ENCODE measurements at places on chromosomes 13 and 19. TPM values are rescaled to one million over a fixed set of nuclear protein-coding genes. Genes with fewer than 3 reads are reported as not detected.

Gene ADPRHL1
- 0.96 TPM for total RNA-seq

Gene PAK4
- 14.6 TPM for total RNA-seq

Gene CFAP97D2
- total RNA-seq: not detected

Gene FPR1
- not detected for total RNA-seq

Gene ZIC2
- total RNA-seq: 0.26 TPM

- no peak overlapping the region for H3K27ac ChIP-seq
- no peak overlapping the region for H3K4me3 ChIP-seq
- H3K4me1 ChIP-seq: peaks cover 2% of the 10 kb centered on the region
- no peaks in the 10 kb centered on the region for H3K36me3 ChIP-seq
Measured at GRCh38 chr13:59358014-59358413, 805.7 kb downstream of the DIAPH3 start.

- H3K36me3 ChIP-seq: peaks cover 16% of the 10 kb centered on the region
- H3K27me3 ChIP-seq: no peaks in the 10 kb centered on the region
- peak overlapping the region; percentile 99 for H3K27ac ChIP-seq
- H3K4me1 ChIP-seq: peaks cover 28% of the 10 kb centered on the region
- peak; percentile 41 for DNase-seq
Measured at GRCh38 chr13:38348861-38349389, 726 bp upstream of the UFM1 start.

- no peaks in the 10 kb centered on the region for H3K27me3 ChIP-seq
- peak overlapping the region; percentile 86 for H3K27ac ChIP-seq
- H3K4me3 ChIP-seq: peak overlapping the region; percentile 36
- peaks cover 85% of the 10 kb centered on the region for H3K4me1 ChIP-seq
Measured at GRCh38 chr13:27130223-27130978, 41.2 kb downstream of the USP12 start.

DNA sequence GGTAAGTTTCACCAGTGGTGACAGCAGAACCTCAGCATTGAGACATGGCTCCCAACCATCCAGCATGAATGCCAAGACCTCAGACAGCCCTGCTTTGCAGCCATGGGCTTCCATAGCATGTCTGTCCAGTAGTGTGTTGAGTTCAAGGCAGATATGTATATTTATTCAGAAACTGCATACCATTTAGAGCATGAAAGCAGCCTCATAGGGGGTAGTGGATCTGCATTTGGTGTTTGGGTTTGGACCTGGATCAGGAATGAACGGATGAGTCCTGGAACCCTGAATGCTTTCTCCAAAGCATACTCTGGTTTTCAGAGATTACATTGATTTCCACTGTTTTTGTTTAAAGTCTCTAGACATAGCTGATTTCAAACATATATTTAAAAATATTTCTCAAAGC lies 114.3 kb downstream of the ESD start:
- H3K36me3 ChIP-seq: peaks cover 14% of the 10 kb centered on the region
- no peaks in the 10 kb centered on the region for H3K27me3 ChIP-seq
- no peak overlapping the region for H3K4me3 ChIP-seq

DNA sequence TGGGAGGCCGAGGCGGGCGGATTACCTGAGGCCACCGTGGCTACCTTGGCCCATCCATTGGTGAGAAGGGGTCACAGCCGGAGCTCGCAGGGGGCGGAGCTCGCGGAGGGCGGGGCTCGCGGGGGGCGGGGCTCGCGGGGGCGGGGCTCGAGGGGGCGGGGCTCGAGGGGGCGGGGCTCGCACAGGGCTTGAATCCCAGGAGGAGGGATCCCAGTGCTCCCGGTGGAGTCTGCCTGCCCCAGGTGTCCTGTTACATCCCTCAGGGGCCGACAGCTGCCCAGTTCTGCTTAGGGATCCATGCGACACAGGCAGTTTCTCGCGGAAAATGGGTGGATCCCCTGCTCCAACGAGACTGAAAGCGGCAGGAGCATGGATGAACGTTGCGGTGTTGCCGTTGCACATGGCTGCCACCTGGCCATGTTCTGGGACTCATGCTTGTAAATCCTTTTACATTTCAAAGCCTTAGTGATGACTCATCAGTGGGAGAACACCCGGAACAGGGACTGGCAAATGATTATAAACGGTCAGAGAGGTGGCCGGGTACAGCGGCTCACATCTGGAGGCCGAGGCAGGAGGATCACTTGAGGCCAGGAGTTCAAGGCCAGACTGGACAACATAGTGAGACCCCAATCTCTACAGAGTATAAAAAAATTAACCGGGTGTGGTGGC lies 25.1 kb downstream of the TMPRSS9 start:
- H3K36me3 ChIP-seq: peaks cover 1% of the 10 kb centered on the region
- peaks cover 4% of the 10 kb centered on the region for H3K27me3 ChIP-seq
- no peaks in the 10 kb centered on the region for H3K4me1 ChIP-seq
- H3K27ac ChIP-seq: no peak overlapping the region
- no peak for DNase-seq
- H3K4me3 ChIP-seq: no peak overlapping the region

DNA sequence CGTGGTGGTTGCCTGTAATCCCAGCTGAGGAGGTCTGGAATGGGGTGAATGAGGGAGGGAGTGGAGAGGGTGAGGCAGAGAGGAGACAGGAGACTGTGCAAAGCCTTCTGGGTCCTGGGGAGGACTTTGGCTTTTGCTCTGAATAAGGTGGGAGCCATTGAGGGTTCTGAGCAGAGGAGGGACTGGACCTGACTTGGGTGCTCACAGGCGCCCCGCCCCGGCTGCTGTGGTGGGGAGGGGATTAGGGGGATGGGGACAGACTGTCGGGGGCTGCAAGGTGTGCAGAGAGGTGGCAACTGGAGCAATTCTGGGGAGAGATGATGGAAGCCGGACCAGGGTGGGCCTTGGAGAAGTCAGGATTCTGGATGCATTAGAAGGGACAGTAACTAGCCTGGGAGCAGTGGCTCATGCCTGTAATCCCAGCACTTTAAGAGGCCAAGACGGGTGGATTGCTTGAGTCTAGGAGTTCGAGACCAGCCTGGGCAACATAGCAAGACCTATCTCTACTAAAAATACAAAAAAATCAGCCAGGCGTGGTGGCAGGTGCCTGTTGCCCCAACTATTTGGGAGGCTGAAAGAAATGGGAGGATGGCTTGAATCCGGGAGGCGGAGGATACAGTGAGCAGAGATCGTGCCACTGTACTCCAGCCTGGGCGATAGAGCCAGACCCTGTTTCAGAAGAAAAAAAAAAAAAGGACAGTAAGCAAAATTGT lies 16.1 kb upstream of the NANOS3 start:
- H3K27me3 ChIP-seq: peaks cover 13% of the 10 kb centered on the region
- peak overlapping the region; percentile 91 for H3K4me3 ChIP-seq
- no peak for DNase-seq

- no peaks in the 10 kb centered on the region for H3K36me3 ChIP-seq
- H3K27me3 ChIP-seq: no peaks in the 10 kb centered on the region
- H3K4me1 ChIP-seq: no peaks in the 10 kb centered on the region
- H3K27ac ChIP-seq: no peak overlapping the region
- no peak overlapping the region for H3K4me3 ChIP-seq
- DNase-seq: no peak
Measured at GRCh38 chr13:37187621-37188020, 82.2 kb upstream of the CSNK1A1L start.

GRCh38 chr13:35512271-35512920 lies 35.9 kb upstream of the MAB21L1 start:
- no peaks in the 10 kb centered on the region for H3K36me3 ChIP-seq
- no peak overlapping the region for H3K4me3 ChIP-seq
- no peaks in the 10 kb centered on the region for H3K4me1 ChIP-seq
- DNase-seq: no peak
- H3K27ac ChIP-seq: no peak overlapping the region
- H3K27me3 ChIP-seq: no peaks in the 10 kb centered on the region

- no peaks in the 10 kb centered on the region for H3K27me3 ChIP-seq
- H3K27ac ChIP-seq: no peak overlapping the region
- no peaks in the 10 kb centered on the region for H3K4me1 ChIP-seq
- no peak for DNase-seq
- no peaks in the 10 kb centered on the region for H3K36me3 ChIP-seq
Measured at GRCh38 chr13:109883181-109884180, 97.1 kb upstream of the IRS2 start.

DNA sequence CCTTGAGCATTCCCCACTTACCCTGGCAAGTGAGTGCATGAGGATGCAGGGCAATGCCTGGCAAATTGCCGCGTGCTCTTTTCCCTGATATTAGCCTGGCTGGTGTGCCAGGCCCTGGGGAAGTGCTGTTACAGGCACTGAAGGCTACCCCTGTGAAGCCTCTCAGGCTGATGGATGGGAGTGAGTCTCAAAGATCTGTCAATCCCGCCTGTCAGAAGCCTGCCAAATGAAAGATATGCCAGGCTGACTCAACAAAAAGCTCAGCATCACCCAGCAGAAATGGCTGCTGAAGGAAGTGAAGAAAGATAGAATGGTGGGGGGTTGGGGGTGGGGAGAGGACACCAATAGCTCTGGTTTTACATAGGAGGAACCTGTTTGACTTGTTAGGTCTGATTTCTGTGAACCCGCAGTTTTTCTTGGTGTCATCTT lies 112.1 kb downstream of the LACC1 start:
- DNase-seq: no peak
- H3K36me3 ChIP-seq: no peaks in the 10 kb centered on the region
- peaks cover 22% of the 10 kb centered on the region for H3K27me3 ChIP-seq
- no peak overlapping the region for H3K27ac ChIP-seq

DNA sequence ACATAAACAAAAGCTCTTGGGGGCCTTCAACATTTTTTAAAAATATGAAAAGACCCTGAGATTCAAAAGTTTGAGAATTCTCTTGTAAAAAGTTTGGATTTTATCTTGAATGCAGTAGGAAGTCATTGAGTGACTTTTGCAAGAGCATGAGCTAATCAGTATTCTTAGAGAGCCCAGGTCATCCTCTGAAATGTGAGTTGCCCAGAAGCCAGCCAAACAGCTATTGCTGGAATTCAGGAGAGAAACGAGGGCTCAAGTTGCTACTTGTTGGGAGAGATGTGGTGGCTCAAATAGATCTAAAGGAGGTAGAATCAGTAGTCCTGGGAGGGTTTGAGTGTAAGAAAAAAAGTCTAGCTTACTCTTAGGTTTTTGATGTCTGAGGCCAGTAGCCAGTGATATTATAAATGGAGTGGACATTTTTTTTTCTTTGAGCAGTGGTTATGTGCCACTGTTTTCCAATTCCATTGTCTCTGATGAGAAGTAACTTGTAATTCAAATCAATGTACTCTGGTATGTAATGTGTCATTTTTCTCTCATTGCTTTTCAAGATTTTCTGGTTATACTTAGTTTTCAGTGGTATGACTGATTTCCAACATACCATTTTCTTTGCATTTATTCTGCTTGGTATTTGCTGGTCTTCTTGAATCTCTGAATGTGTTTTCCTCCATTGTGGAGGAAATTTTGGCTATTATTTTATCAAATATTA lies 30.7 kb downstream of the LMO7 start:
- no peak for DNase-seq
- H3K4me3 ChIP-seq: no peak overlapping the region
- H3K4me1 ChIP-seq: no peaks in the 10 kb centered on the region
- H3K36me3 ChIP-seq: no peaks in the 10 kb centered on the region

Data from activated CD8-positive, alpha-beta memory T cell treated with anti-CD3 and anti-CD28 coated beads, Interleukin-2, amount 10 ng/mL, durations not matched to agents 7 days and 5 days (primary cell).